Left lung (tissue), 14 donors: ENCODE measurements at places on chromosomes 11 and 22. TPM values are rescaled to one million over a fixed set of nuclear protein-coding genes. Genes with fewer than 3 reads are reported as not detected.

Gene CD44
- 670 TPM for polyA plus RNA-seq

Gene B4GALNT4
- polyA plus RNA-seq = 78.7 TPM

Gene SNU13
- polyA plus RNA-seq = 115 TPM

Gene LDLRAD3
- 17.1 TPM for polyA plus RNA-seq

Gene SCGB2A2
- not detected for polyA plus RNA-seq

Gene DRD2
- polyA plus RNA-seq = 0.17 TPM

Gene FXYD2
- polyA plus RNA-seq = 3.8 TPM

Gene C11orf21
- polyA plus RNA-seq = 1.6 TPM

Gene DBX1
- not detected for polyA plus RNA-seq

Gene APOL5
- 0.10 TPM for polyA plus RNA-seq

Gene CASP5
- polyA plus RNA-seq = 0.25 TPM

Gene SMPD1
- polyA plus RNA-seq = 21.0 TPM

Gene SAA4
- not detected for polyA plus RNA-seq

Gene UPK3A
- polyA plus RNA-seq = 0.27 TPM

Gene PNPLA3
- 0.47 TPM for polyA plus RNA-seq

Gene ELFN2
- 1.5 TPM for polyA plus RNA-seq

Gene HTATIP2
- polyA plus RNA-seq = 3.8 TPM

Gene KRTAP5-9
- 0.35 TPM for polyA plus RNA-seq

Gene C11orf97
- polyA plus RNA-seq = 0.47 TPM

Gene PRR33
- polyA plus RNA-seq = 0.15 TPM

Gene GGT5
- 11.5 TPM for polyA plus RNA-seq

Gene GPHA2
- polyA plus RNA-seq = not detected

Gene POTEH
- not detected for polyA plus RNA-seq

Gene NEU3
- 14.8 TPM for polyA plus RNA-seq

Gene MMP12
- not detected for polyA plus RNA-seq

Gene OR52I1
- polyA plus RNA-seq = 0.09 TPM

Gene SHANK2
- polyA plus RNA-seq = 26.8 TPM

Gene CCDC188
- polyA plus RNA-seq = 3.9 TPM

Gene TIMP3
- 171 TPM for polyA plus RNA-seq

Gene SCN3B
- 5.5 TPM for polyA plus RNA-seq

Gene GAB4
- not detected for polyA plus RNA-seq

Gene JAML
- 6.9 TPM for polyA plus RNA-seq

Gene ZW10
- 25.0 TPM for polyA plus RNA-seq

Gene PKNOX2
- polyA plus RNA-seq = 18.9 TPM

Gene CHRNA10
- 2.2 TPM for polyA plus RNA-seq

Gene MUC5B
- polyA plus RNA-seq = 0.40 TPM

Gene MYO18B
- polyA plus RNA-seq = 0.37 TPM

Gene CNGA4
- 2.5 TPM for polyA plus RNA-seq

Gene HINFP
- 41.7 TPM for polyA plus RNA-seq

Gene RABL2B
- 65.8 TPM for polyA plus RNA-seq

Gene ALX4
- polyA plus RNA-seq = 0.13 TPM

Gene TRPC6
- 36.5 TPM for polyA plus RNA-seq

Gene CCDC34
- 24.9 TPM for polyA plus RNA-seq

Gene DESI1
- polyA plus RNA-seq = 23.7 TPM

Gene EFCAB6
- 3.1 TPM for polyA plus RNA-seq

Gene KDM4E
- polyA plus RNA-seq = 0.27 TPM

Gene SCGB1C1
- not detected for polyA plus RNA-seq

Gene C11orf42
- polyA plus RNA-seq = 2.2 TPM

Gene APOBEC3H
- not detected for polyA plus RNA-seq

Gene ASPHD2
- polyA plus RNA-seq = 0.64 TPM

Gene DEUP1
- 3.8 TPM for polyA plus RNA-seq

Gene OR52N1
- polyA plus RNA-seq = not detected

Gene CLCF1
- 12.5 TPM for polyA plus RNA-seq

Gene OR56A1
- not detected for polyA plus RNA-seq

Gene PICALM
- polyA plus RNA-seq = 185 TPM
